ENCODE measurements at places on chromosomes 3 and 15. TPM values are rescaled to one million over a fixed set of nuclear protein-coding genes. Genes with fewer than 3 reads are reported as not detected.

GRCh38 chr3:132432639-132433038 is 15.3 kb downstream of the DNAJC13 start:
- H3K27ac ChIP-seq, result peak overlapping the region; percentile 59
- peak; percentile 77 for DNase-seq
- H3K27me3 ChIP-seq, result no peaks in the 10 kb centered on the region
- 0 out of 2 replicates have a peak, but pooled peaks cover 4% of the 10 kb centered on the region for H3K36me3 ChIP-seq
- H3K4me1 ChIP-seq, result peaks cover 11% of the 10 kb centered on the region
- no peak overlapping the region for H3K4me3 ChIP-seq

- peak; percentile 27 for DNase-seq
- no peaks in the 10 kb centered on the region for H3K27me3 ChIP-seq
- no peak overlapping the region for H3K27ac ChIP-seq
- H3K4me1 ChIP-seq, result peaks cover 32% of the 10 kb centered on the region
- peak overlapping the region; percentile 93 for H3K4me3 ChIP-seq
- peaks cover 3% of the 10 kb centered on the region for H3K36me3 ChIP-seq
Measured at GRCh38 chr3:88061746-88062145, 2.7 kb downstream of the ZNF654 start.

The THPO gene
- total RNA-seq, result not detected

The TMEM108 gene
- total RNA-seq, result not detected

The HOMER2 gene
- total RNA-seq, result 17.0 TPM

GRCh38 chr15:68469162-68470048 is 37.4 kb upstream of the ITGA11 start:
- peaks cover 19% of the 10 kb centered on the region for H3K4me1 ChIP-seq
- no peak overlapping the region for H3K27ac ChIP-seq
- DNase-seq, result no peak

GRCh38 chr15:77577366-77577950 is 55.3 kb downstream of the LINGO1 start:
- H3K27me3 ChIP-seq, result 0 out of 2 replicates have a peak, but pooled peaks cover 12% of the 10 kb centered on the region
- no peak overlapping the region for H3K27ac ChIP-seq
- DNase-seq, result no peak
- H3K4me3 ChIP-seq, result no peak overlapping the region
- no peaks in the 10 kb centered on the region for H3K36me3 ChIP-seq
- H3K4me1 ChIP-seq, result no peaks in the 10 kb centered on the region

DNA sequence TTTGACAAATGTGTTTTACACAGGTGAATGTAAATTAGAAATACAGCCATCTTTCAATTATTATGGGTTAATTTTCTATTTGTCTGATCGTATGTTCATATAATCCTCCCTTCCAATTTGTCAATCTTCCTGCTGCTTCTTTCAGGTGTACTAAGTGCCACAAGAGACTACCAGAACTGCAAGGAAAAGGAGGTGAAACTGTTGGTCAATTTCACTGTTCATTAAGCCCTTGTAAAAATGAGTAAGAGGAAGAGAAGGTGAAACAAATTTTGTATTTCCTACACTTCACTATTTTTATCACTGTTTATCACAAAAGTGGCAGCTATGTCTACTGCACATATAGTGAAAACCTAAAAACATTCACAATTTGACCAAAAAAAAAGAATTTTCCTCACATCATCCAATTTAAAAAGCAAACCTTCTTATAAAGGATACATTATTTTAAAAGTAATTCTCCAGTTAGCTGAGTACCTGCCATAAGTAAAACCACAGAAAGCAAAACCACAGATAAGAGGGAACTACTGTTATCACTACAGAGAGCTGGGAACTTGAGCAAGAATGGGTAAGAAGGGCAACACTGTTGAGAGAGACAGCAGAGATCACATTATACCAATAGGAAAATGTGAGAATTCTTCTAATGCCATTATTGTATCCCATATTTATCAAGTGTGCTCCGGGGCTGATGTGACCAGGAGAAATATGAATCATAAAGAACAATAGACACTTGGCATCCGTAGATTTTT is 163.0 kb downstream of the TBC1D5 start:
- H3K27me3 ChIP-seq, result no peaks in the 10 kb centered on the region
- no peak overlapping the region for H3K4me3 ChIP-seq
- no peak overlapping the region for H3K27ac ChIP-seq
- no peaks in the 10 kb centered on the region for H3K36me3 ChIP-seq

- H3K36me3 ChIP-seq, result no peaks in the 10 kb centered on the region
- H3K4me3 ChIP-seq, result no peak overlapping the region
- DNase-seq, result no peak
- no peak overlapping the region for H3K27ac ChIP-seq
Measured at GRCh38 chr3:138717348-138717747, 108.8 kb downstream of the FAIM start.

The TOPBP1 gene
- 21.0 TPM for total RNA-seq

The CEP19 gene
- 5.4 TPM for total RNA-seq

The GRM7 gene
- not detected for total RNA-seq

The ACAN gene
- not detected for total RNA-seq

The CYP1A1 gene
- not detected for total RNA-seq

- no peaks in the 10 kb centered on the region for H3K27me3 ChIP-seq
- peaks cover 19% of the 10 kb centered on the region for H3K4me1 ChIP-seq
- no peak overlapping the region for H3K27ac ChIP-seq
- H3K36me3 ChIP-seq, result no peaks in the 10 kb centered on the region
- peak; percentile 60 for DNase-seq
- no peak overlapping the region for H3K4me3 ChIP-seq
Measured at GRCh38 chr15:92845126-92845508, 55.0 kb upstream of the CHD2 start.

Data from GM23248 (cell line).